Upper lobe of left lung (tissue), 6 donors: ENCODE measurements at places on chromosomes 1 and 21.

DNA sequence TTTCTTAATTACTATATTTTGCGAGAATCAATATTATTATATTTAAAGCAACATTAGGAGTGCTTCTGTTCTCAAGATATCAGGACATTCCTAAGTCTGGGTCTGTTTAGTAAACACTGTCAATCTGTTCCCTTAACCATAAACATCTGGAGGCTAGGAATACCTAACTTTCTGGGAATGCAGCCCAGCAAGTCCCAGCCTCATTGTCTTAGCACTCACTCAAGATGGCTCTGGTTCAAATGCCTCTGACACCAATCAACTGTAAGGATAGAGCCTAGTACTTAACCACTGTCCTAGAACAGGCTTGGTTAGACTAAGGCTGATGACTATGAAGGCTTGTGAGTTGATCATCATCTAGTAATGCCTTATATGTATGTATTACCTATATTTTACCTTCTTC lies 61.5 kb downstream of the TNN start:
- no peaks in the 10 kb centered on the region for H3K36me3 ChIP-seq
- peaks cover 68% of the 10 kb centered on the region for H3K4me1 ChIP-seq
- H3K27ac ChIP-seq: peak overlapping the region; percentile 67
- no peaks in the 10 kb centered on the region for H3K27me3 ChIP-seq
- no peak for DNase-seq

GRCh38 chr1:45326627-45327623 lies at the start of gene HPDL:
TSS of gene HPDL (plus strand) at chr1:45326895. CDS start at chr1:45327149, 254 bp downstream.
- peak within 1 kb of the TSS; percentile 53 for H3K4me3 ChIP-seq
- H3K27ac ChIP-seq: peak within 1 kb of the TSS; percentile 9
- peaks cover 16% of the 10 kb centered on the region for H3K4me1 ChIP-seq
- H3K36me3 ChIP-seq: peaks cover 16% of the 10 kb centered on the region

DNA sequence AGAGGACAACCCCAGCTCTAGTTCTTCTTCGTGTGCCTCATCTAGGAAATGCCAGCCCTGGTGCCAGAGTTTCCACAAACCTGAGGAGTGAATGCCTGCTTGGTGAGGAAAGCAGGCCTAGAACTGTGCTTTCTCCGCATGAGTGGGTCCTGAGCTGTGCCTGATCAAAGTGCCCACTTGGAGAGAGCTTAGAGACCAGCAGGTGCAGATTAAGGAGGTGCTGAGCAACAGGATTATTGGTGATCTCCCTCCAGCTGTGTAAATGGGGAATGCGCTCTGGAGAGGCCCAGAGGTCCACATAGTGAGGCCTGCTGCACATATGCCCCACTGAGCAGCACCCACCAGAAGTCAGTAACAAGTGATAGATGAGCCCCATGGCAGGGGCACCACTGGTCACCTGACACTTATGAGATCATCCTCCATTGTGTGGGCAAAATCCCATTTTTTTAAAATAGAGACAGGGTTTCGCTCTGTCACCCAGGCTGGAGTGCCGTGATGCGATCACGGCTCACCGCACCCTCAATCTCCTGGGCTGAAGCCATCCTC lies 127.2 kb upstream of the ZC3H12A start:
- H3K27ac ChIP-seq: no peak overlapping the region
- no peak overlapping the region for H3K4me3 ChIP-seq
- no peak for DNase-seq
- H3K4me1 ChIP-seq: no peaks in the 10 kb centered on the region

GRCh38 chr1:151993084-151993733 lies 450 bp downstream of the S100A10 start:
- peaks cover 47% of the 10 kb centered on the region for H3K4me1 ChIP-seq
- H3K4me3 ChIP-seq: peak overlapping the region; percentile 73
- H3K27me3 ChIP-seq: no peaks in the 10 kb centered on the region
- no peaks in the 10 kb centered on the region for H3K36me3 ChIP-seq
- H3K27ac ChIP-seq: peak overlapping the region; percentile 93

- no peaks in the 10 kb centered on the region for H3K27me3 ChIP-seq
- H3K36me3 ChIP-seq: no peaks in the 10 kb centered on the region
These were observed 31.3 kb upstream of the CCN1 start for GRCh38 chr1:85549244-85549643.

DNA sequence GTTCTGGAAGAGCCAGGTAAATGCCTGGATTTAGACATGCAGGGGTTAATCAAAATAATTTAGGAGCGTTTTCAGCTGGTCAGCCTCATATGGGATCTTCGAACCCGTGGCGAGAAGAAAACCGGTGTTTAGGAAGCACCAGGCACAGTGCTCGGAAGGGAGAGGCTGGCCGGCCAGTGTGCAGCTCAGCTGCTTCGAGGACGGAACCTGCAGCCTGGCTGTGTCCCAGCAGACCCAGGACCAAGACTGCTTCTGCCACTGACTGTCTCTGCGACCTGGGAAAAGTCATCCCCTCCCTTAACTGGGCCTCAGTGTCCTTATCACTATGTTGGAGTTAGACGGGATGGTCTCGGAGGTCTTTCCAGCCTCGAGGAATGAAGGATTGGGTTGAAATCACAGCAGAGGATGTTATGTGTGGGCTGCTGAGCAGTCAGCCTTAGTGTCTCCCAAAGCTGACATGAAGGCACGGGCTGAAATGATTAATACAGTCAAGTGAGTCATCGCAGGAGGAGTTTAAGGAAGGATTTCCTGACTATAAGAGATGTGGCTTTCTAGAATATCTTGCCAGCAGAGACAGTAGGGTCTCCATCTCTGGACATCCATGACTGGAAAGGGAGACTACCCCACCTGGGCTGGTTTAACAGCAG lies 20.8 kb downstream of the PPFIA4 start:
- no peaks in the 10 kb centered on the region for H3K27me3 ChIP-seq
- H3K4me3 ChIP-seq: no peak overlapping the region
- no peaks in the 10 kb centered on the region for H3K36me3 ChIP-seq
- no peak for DNase-seq
- H3K27ac ChIP-seq: no peak overlapping the region

GRCh38 chr1:188070848-188071247 lies 1242.1 kb downstream of the PLA2G4A start:
- no peaks in the 10 kb centered on the region for H3K4me1 ChIP-seq
- no peaks in the 10 kb centered on the region for H3K36me3 ChIP-seq
- H3K4me3 ChIP-seq: no peak overlapping the region
- H3K27ac ChIP-seq: no peak overlapping the region
- no peak for DNase-seq

DNA sequence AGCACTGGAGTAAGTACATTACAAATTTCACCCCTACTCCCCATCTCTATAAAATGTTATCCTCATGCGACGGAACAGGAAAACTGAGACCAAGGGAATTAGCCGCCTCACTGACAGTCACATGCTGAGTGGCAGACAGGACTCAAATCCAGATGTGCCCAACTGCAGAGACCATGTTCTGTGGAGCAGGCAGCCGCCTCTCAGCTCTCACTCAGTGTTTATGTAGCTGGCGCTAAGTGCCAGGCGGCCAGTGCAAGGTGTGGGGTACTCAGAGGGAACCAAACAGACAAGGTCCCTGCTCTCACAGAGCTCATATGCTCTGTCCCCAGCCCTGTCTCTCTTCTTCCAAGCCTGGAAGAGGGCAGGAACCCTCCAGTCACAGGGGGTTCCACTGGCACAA lies 5.1 kb downstream of the CAPZB start:
- peak overlapping the region; percentile 84 for H3K27ac ChIP-seq
- H3K36me3 ChIP-seq: no peaks in the 10 kb centered on the region
- DNase-seq: no peak
- H3K27me3 ChIP-seq: no peaks in the 10 kb centered on the region
- H3K4me3 ChIP-seq: no peak overlapping the region
- H3K4me1 ChIP-seq: peaks cover 95% of the 10 kb centered on the region

DNA sequence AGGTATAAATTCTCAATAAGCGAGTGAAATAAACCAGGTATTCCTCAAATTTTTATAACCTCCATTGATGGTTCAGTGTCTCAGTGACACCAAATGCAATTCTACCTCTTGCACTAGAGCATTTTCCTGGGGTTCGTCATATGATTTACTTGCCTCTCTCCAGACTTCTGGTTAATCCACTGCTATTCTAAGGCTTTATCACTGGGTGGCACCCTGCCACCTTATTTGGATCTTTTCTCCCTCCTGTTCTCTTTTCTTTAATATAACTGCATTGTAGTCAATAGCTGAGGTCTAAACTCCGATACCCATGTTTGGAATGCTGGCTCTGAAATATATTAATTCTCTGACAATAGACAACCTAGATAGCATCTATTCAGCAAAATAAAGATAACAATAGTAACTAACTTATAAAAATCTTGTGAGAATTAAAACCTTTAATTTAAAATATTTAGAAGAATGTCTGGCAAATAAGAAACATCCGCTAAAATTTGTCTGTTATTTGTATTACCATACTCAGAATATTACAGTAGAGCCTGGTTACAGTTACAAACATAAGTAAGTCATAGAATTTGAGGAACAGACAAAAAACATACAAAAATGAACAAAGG lies 436.4 kb downstream of the PLA2G4A start:
- H3K4me1 ChIP-seq: no peaks in the 10 kb centered on the region
- no peak overlapping the region for H3K4me3 ChIP-seq
- no peak for DNase-seq
- H3K27me3 ChIP-seq: no peaks in the 10 kb centered on the region
- H3K27ac ChIP-seq: no peak overlapping the region
- H3K36me3 ChIP-seq: no peaks in the 10 kb centered on the region

DNA sequence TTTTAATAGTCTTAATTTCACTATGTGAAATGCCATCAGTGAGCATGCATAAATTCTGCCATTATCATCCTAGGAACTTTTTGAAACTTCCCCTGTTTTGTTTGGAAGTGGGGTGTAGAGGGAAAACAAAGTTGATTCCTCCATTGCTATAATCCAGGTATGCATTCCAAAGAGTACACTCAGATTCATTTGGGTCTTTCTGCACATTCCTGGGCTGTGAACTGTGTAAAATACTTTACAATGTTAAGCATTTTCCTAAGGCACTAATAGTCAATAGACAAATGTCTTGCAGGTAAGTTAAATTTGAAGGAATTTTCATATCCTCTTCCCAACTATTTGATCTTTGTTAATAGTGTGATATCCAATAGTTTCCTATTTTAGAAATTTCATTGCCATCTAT lies 36.2 kb downstream of the SGIP1 start:
- H3K36me3 ChIP-seq: no peaks in the 10 kb centered on the region
- no peak overlapping the region for H3K27ac ChIP-seq
- H3K4me3 ChIP-seq: no peak overlapping the region
- no peaks in the 10 kb centered on the region for H3K27me3 ChIP-seq

DNA sequence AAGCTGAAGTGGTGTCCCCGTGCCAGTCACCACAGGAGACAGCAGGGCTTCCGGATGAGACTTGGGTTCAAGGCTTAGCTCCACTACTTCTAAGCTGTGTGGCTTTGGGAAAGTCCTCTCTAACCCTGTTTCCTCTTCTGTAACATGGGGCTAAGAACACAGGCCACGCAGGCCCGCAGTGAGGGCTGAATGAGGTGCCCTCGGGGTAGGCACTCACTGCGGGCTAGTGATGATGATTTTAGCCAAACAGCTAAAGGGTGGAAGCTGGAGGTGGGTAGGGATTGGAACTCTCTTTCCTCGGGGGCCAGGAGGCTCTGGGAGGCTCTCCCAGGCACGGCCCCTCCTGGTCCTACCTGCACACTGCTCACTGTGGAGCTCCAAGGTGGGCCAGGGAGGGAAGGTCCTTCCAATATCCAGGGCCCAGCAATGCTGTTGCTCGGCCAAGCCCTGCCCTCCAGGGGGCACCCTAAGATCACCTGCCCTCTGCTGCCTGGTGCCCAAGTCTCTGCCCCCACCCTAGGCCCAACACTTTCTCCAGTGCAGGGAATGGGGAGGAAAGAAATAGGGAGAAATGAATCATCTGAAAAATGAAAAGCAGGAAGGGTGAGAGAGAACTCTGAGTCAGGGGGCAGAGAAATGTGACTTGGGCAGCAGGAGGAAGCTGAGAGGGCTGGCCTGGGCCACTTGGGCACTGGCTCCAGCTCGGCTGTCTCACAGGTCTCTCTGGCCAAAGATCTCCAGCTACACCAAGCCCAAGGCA lies 19.2 kb upstream of the EVA1B start:
- H3K27ac ChIP-seq: peak overlapping the region; percentile 62
- H3K4me1 ChIP-seq: peaks cover 29% of the 10 kb centered on the region
- no peak overlapping the region for H3K4me3 ChIP-seq
- DNase-seq: no peak
- H3K27me3 ChIP-seq: no peaks in the 10 kb centered on the region

- H3K27ac ChIP-seq: no peak overlapping the region
- H3K4me3 ChIP-seq: no peak overlapping the region
- no peak for DNase-seq
- no peaks in the 10 kb centered on the region for H3K27me3 ChIP-seq
- no peaks in the 10 kb centered on the region for H3K36me3 ChIP-seq
These were observed 1.4 kb downstream of the PRAMEF18 start for GRCh38 chr1:13224480-13225060.

- no peaks in the 10 kb centered on the region for H3K27me3 ChIP-seq
- no peak overlapping the region for H3K27ac ChIP-seq
- H3K36me3 ChIP-seq: no peaks in the 10 kb centered on the region
- peak; percentile 28 for DNase-seq
- H3K4me3 ChIP-seq: no peak overlapping the region
- no peaks in the 10 kb centered on the region for H3K4me1 ChIP-seq
These were observed 440.8 kb downstream of the NPHP4 start for GRCh38 chr1:5551274-5551975.

GRCh38 chr1:29298246-29298645 lies 61.9 kb downstream of the PTPRU start:
- no peaks in the 10 kb centered on the region for H3K4me1 ChIP-seq
- H3K27ac ChIP-seq: no peak overlapping the region
- no peak overlapping the region for H3K4me3 ChIP-seq
- DNase-seq: no peak
- no peaks in the 10 kb centered on the region for H3K27me3 ChIP-seq

GRCh38 chr1:34885405-34886247 lies 26.1 kb upstream of the SMIM12 start:
- no peaks in the 10 kb centered on the region for H3K36me3 ChIP-seq
- peak; percentile 42 for DNase-seq
- no peaks in the 10 kb centered on the region for H3K27me3 ChIP-seq
- H3K27ac ChIP-seq: no peak overlapping the region
- H3K4me1 ChIP-seq: peaks cover 10% of the 10 kb centered on the region

GRCh38 chr1:84048820-84049219 lies 49.9 kb upstream of the TTLL7 start:
- H3K27ac ChIP-seq: no peak overlapping the region
- no peak overlapping the region for H3K4me3 ChIP-seq
- H3K27me3 ChIP-seq: no peaks in the 10 kb centered on the region
- no peaks in the 10 kb centered on the region for H3K4me1 ChIP-seq
- no peak for DNase-seq

GRCh38 chr1:167273027-167273800 lies 52.5 kb downstream of the POU2F1 start:
- H3K27me3 ChIP-seq: no peaks in the 10 kb centered on the region
- no peak for DNase-seq
- H3K36me3 ChIP-seq: no peaks in the 10 kb centered on the region
- no peak overlapping the region for H3K27ac ChIP-seq
- H3K4me1 ChIP-seq: peaks cover 9% of the 10 kb centered on the region

GRCh38 chr1:1599030-1599934 lies 653 bp downstream of the FNDC10 start:
- no peak overlapping the region for H3K27ac ChIP-seq
- H3K27me3 ChIP-seq: peaks cover 4% of the 10 kb centered on the region
- H3K4me3 ChIP-seq: peak overlapping the region; percentile 54
- H3K36me3 ChIP-seq: no peaks in the 10 kb centered on the region
- DNase-seq: peak; percentile 91

- no peaks in the 10 kb centered on the region for H3K4me1 ChIP-seq
- H3K4me3 ChIP-seq: no peak overlapping the region
- no peak overlapping the region for H3K27ac ChIP-seq
- no peaks in the 10 kb centered on the region for H3K36me3 ChIP-seq
- no peak for DNase-seq
These were observed 627.4 kb upstream of the NR5A2 start for GRCh38 chr1:199399996-199400724.

- no peaks in the 10 kb centered on the region for H3K27me3 ChIP-seq
- no peaks in the 10 kb centered on the region for H3K4me1 ChIP-seq
- no peak for DNase-seq
- H3K27ac ChIP-seq: no peak overlapping the region
These were observed 7.7 kb upstream of the GIPC2 start for GRCh38 chr1:78038071-78038470.
